ENCODE measurements at places on chromosomes 5 and 9.

DNA sequence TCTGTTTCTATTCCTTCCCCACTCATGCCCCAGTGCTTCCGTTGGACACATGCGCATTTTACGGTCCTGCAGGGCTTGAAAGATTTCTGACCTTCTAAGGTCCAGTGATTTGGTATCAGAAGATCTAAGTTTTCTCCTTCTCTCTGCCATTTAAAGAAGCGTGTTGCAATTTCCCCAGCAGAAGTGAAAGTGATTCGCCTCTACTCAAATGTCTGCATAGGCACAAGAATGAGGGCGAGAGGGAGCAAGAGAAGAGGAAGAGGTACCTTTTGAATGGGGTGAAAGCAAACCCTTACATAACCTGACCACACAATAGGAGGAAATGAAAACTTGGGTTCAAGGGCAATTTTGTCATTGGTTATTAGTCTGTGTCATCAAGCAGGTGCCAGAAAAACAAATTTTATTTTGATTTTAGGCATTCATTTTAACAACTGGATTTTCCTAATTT, 31.7 kb upstream of the NR3C1 start:
- DNase-seq = no peak

DNA sequence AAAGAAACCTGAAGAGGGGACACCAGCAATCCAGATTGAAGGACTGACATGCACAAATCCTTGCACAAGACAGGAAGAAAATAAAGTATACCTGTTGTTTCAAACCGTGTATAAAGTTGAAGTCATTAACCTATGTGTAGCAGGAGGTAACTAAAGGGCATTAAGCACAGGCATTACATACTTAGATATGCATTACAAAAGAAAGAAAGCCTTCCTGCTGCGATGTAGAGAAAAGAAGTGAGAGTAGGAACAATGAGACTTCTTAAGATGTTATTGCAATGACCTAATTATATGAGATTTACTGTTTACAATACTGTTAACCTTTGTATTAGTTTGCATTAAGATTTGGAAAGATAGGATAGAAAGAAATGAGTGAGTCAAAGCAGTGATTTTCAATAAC, 308.9 kb upstream of the PTPRD start:
- no peak for DNase-seq

DNA sequence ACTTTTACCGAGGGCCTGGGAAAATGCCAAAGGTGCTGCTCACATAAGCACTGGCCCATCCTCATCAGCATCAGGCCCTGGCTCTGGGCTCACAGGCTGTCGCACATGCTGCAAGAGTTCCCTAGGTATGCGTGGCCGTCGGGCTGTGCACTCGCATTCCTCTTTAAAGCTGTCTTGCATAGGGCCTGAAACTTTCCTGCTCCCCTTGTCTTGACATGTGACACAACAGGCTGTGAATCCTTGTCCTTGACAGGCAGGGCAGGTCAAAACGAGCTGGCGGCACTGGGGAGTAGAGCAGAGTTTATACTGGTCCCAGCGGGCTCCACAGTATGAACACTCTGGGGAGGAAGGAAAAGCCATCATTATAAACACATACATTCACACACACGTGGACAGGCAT, 30.7 kb downstream of the TSTD2 start:
- no peak for DNase-seq

DNA sequence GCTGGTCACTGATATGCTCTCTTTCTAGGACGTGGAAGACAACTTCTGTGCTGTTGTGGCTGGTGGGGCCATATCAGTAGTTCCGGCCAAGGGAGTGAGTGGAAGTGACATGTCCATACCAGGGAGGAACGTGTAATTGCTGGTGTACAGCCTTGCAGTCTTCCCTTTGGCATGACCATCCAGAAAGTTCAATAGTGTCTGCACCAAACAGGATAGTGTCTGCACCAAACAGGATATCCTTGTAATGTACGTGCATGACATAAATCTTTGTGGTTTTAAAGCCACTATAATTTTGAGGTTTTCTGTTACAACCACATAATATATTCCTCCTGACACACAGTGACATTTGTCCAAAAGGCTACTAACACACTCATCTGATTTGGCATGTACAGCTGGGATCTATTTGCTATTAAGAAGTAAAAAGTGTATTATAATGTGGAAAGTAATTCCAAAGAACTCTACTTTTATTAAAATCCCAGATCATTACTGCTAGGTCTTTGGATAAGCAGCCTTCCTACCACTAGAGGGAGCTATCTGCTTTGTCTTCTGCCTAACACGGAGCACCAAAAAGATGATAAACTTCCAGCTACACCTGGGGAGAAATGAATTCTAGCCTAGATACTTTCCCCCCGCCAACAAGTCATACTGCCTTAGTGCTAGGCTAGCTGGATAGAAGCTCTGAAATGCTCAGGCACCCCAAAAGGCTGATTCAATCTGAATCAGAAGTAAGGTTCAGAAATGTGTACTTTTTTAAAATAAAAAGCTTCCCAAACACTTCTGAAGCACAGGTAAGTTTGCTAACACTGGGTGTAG, 52.7 kb downstream of the RNF145 start:
- no peak for DNase-seq

DNA sequence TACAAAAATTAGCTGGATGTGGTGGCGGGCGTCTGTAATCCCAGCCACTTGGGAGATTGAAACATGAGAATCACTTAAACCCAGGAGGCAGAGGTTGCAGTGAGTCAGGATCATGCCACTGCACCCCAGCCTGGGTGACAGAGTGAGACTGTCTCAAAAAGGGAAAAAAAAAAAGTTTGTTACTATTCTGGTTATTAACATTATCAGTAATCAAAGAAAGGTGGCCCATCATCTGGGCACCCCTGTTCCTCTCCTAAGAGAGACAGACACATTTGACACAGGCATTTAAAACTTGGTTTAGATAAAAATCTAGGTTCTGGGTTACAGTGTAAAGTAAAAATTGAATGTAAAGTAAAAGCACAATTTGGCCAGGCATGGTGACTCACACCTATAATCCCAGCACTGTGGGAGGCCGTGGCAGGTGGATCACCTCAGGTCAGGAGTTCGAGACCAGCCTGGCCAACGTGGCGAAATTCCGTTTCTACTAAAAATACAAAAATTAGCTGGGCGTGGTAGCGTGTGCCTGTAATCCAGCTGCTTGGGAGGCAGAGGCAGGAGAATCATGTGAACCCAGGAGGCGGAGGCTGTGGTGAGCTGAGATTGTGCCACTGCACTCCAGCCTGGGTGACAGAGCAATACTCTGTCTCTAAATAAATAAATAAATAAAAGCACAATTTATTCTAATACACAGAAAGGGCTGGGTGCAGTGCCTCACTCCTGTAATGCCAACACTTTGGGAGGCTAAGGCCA, 16.7 kb upstream of the PHYHD1 start:
- no peak for DNase-seq

GRCh38 chr9:88672874-88673689, 138.1 kb downstream of the NXNL2 start:
- no peak for DNase-seq

- DNase-seq = no peak
Measured at GRCh38 chr9:136078498-136079011, 16.5 kb downstream of the NACC2 start.

DNA sequence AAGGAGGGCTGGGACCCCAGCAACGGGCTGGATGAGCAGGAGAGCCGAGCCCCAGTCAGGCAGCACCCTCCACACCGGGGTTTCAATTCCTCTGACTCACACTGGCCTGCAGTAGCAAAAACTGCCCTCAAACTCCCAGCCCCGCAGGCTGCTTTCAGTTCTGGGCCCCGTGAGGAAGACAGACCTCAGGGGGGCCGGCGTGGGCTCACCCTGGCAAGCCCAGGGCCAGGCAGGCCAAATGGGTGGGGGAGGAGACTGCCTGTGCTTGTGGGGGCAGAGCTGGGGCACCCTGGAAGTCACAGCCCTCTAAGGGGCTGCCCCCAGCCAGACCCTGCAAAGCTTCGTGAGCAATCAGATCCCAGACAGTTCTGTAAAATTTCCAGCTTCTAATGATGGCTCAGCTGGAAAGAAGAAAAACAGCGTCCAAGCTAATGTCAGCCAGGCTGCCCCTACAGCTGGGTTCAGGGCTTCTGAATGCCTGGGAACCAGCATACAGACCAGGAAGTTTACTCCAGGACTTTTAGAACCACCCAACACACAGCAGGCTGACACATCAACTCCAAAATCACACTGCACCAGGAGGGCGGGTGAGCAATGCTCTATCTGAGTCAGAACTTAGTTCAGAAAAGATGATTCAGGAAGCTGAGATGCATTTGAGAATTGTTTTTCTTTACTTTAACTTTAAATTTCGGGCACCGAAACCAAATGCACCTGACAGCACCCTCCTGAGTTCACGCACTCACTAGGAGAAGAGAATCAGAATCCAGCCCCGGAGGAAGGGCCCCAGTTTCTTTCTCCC, 34.7 kb downstream of the LPCAT1 start:
- DNase-seq = no peak

DNA sequence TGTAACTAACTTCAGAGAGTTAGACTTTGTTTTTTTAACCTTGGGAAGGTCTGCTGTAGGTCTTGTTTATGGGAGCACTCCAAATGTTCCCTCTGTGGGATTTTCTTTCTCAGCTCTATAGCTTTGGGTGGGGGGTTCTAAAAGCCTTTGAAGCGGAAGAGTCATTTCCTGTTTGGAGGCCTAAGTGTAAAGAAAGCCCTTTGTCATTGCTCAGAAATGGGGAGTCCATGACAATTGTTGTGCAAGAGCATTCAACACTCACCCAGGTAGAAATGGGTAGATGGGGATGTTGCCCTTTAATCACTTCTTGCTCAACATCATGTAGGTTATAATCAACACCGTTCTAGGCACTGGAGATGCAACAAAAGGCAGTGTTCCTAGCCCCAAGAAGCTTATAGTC, 30.3 kb upstream of the MAST4 start:
- DNase-seq = no peak

DNA sequence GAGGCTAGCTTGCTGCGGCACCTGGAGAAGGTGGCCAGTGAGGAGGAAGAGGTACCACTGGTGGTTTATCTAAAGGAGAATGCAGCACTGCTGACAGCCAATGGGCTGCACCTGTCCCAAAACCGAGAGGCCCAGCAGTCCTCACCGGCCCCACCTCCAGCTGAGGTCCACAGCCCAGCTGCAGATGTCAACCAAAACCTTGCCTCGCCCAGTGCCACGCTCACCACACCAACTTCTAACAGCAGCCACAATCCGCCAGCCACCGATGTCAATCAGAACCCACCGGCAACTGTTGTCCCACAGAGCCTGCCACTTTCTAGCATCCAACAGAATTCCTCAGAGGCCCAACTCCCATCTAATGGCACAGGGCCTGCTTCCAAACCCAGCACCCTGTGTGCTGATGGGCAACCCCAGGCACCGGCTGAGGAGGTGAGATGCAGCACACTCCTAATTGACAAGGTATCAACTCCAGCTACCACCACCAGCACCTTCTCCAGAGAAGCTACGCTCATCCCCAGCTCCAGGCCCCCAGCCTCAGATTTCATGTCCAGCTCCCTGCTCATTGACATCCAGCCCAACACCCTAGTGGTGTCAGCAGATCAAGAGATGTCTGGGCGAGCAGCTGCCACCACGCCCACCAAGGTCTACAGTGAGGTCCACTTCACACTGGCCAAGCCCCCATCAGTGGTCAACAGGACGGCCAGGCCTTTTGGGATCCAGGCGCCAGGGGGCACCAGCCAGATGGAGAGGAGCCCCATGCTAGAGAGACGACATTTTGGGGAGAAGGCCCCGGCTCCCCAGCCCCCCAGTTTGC, 8.0 kb downstream of the SYNPO start:
- no peak for DNase-seq

DNA sequence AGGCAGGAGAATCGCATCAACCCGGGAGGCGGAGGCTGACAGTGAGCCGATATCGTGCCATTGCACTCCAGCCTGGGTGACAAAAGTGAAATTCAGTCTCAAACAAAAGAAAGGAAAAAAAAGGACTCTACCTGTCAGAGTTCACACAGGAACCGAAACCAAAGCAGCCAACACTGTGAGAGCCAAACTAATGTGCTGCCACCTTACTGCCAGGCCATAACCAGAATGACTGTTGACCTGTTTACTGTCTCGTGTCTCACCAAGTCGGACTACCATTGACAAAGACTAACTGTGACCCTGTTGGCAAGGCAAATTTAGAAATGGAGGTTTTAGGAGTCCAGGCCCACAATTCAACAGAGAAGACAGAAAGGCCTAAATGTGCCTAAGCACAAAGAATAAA, 112.4 kb downstream of the ANXA2R start:
- no peak for DNase-seq

DNA sequence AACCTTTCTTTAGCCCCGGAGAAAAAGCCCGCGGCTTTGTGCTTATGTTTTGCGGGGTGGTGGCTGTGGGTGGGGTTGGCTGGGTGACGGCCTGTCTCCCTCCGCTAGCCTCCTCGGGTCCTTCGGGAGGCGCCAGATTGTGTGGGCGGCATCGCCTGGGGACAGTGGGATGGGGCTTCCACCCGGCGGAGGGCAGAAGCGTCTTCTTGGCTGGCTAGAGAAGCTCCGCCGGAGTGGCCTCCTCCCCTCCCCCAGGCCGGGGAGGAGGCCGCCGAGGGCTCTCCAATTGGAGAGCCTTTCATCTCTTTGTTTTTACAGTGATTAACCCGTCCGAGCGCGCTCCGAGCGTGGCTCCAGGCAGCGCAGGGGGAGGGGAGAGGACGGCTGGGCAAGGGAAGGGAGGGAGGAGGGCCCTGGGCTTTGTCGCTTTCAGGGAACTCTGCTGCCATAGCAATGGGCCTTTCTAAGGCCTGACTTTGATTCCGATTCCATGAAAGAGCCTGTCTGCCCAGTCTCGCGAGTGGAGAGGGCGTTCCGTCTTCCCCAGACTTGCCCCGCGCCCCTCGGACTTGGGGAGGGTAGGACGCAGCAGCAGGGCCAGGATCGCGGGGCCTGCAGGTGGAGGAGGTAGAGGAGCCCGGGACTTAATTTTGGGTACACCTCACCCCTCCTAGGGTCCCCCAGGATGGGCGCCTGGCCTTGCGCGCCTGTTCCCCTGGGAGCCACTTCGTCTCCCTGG, 36.7 kb upstream of the TIFAB start:
- no peak for DNase-seq

GRCh38 chr5:156913355-156913718, 49.7 kb downstream of the TIMD4 start:
- DNase-seq = no peak
